CD4-positive, alpha-beta T cell treated with Interleukin-21 for 1 hour (primary cell): ENCODE measurements at places on chromosomes 16 and 17.

DNA sequence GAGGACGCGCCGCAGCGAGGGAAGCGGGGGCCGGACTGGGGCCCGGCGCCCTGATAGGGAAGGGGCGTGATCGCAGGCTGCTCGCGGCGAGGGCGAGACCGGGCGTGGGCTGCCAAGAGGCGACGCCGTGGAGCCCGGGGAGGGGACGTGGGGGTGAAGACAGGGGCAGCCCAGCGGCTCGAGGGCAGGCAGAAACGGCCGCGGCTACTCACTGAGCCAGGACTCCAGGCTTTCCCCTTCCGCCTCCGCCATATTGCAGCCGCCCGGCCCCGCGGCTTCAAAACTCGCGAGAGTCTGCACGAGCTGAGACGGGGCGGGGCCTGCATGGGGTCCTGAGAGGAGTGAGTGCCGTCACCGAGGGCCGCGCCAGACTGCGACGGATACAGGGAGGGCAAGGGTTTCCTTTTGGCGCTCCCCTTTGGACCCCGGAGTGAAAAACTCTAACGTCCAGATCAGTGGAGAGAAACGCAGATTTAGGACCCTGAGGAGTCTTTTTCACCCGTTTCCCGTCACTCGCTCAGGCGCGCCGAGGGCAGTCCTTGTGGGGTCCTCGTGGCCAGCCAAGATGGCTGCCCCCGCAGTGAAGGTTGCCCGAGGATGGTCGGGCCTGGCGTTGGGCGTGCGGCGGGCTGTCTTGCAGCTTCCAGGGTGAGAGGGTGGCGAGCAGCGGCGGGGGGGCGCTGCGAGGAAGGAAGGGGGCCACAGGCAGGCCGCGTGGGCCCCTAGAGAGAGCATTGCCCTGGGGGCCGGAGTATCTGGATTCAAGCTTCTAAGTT is at the start of the genes GGA3 and MRPS7:
Gene GGA3, minus strand, starts transcription at position 271 of the 776 bp plus-strand sequence. Its CDS starts 19 bp downstream, at position 252.
Gene MRPS7, plus strand, starts transcription at position 544 of the 776 bp plus-strand sequence. Its CDS starts 22 bp downstream, at position 566.
- DNase-seq: peak; percentile 96

DNA sequence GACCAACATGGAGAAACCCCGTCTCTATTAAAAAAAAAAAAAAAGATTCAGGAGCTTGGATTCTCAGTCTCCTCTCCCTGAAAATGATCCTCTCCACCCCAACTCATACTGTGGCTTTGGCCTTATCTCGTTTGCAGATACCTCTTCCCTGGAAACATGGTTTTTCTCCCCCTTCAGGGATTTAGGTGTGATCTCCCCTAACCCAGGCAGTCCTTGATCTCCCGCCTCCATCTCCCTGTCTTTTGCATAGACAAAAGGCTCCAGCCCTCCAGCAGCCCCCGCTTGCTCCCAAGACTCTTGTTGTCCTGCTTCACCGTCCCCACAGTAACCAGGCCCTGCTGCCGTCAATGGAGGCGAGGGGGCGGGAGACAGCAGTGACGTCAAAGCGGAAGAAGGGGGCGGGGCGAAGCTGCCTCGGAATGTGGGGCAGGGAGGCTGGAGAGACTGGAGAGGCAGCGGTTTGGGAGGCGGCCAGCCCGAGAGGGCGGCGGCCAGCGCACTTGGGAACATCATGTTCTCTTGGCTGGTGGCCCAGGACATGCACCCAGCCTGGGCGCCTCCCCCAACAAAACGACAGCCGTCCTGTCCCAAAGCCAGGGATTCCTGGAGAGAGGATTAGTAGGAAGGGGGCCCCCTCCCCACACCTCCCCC is 1.9 kb upstream of the PER1 start:
- DNase-seq: peak; percentile 95

GRCh38 chr17:27585792-27586191 is 45.2 kb upstream of the LGALS9 start:
- no peak for DNase-seq

DNA sequence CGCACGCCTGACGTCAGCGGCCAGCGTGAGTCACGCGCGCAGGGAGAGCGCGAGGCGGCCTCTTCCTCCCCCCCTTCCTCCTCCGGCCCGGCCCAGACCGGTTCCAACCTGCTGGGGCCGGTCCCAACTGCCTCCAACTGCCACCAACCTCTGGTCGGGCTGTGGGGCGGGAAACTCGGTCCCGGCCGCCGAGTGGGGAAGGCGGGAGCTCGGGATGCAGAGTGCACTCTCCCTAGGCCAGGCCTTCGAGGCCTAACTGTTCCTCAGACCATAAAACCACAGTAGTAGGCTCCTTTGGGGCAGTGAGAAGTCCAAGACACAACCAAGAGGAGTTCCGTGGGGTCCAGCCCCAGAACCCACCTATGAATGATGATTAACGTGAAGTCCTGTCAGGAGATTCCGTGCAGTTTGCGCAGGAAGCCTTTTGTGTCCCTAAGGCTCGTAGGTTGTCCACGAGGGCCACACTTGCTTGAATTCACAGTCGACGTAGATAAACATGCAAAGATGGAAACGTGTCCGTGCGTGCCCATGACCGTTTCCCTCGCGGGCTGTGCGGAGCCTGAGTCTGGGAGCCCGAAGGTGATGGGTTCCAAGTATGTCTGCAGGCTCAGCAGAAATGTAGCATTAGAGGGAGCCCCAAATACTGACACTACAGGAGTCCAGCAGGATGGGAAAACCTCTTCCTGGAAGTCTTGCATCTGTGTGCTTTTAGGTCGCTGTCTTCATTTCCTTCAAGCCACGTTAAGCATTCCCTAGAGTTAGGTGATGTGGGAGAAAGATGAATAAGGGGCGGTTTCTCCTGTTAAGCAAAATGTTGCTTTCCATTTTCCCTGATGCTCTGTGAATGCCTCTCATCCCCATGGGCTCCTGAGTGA is 647 bp downstream of the UNK start:
- DNase-seq: peak; percentile 92

GRCh38 chr17:46986366-46986765 is 7.3 kb upstream of the RPRML start:
- no peak for DNase-seq

DNA sequence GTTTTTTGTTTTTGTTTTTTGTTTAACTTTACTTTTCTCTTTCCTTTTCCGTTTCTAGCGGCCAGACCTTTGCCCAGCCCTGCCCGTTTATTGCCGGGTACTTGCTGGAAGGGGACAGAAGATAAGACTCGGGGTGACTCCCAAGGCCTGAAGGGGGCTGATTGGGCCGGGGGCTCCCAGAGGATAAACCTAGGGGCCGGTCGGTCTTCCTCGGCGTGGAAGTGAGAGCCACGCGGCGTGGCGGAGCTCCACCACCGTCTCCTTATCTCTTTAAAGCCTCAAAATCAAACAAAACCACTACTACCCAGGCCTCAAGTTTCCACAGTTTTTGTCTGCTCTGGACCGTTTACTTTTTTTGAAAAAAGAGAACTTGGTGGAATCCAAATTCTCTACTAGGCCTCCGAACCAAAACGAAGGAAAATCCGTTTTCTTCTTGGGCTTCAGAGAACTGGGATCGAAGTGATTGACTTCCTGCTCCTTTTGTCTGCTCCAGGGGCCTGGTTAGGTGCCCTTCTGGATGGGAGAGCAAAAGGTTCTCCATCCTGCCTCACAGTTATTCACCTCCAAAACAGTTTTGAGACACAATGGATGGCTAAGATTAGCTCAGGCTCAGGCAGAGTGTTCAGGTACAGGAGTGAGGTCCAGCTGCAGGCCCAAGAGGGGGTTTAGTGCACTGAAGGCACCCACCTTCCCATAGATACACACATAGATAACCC is 8.5 kb upstream of the HOXB9 start:
- DNase-seq: no peak

DNA sequence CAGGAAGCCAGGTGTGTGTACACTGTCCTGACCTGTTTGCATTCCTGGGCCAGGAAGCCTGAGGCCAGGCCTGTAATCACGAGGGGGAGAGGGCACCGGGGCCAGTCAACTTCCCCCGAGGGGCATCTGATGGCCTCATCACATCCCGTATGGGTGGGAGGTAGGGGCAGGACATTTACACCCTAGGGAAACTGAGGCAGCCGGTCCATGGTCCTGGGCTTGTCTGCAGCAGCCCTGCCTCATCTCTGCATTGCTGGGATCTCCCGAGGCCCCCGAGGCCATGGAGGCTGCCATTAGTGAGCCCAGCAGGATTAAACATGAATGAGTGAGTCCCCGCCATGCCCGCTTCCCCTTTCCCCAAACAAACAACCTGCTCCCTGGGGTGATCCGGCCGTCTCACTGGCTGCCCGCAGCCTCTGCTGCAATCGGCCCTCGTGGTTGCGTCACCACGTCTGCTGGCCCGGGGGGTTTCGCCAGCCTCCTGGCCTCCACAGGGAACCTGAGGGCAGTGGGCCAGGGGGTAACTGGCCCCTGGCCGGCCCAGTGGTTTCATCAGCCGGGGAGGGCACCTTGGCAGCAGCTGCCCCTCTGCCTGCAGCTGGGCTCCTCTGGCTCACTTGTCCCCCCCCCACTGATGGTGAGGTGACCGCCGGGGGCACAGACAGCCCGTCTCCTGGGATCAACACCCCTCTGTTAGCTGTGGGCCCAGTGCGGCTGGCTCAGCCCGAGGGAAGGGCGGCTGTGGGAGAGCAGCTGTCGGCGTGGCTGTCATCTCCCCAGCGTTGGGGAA is 88.3 kb upstream of the GSE1 start:
- DNase-seq: peak; percentile 10
